Myometrial cell (primary cell): ENCODE measurements at places on chromosomes 4 and X. TPM values are rescaled to one million over a fixed set of nuclear protein-coding genes. Genes with fewer than 3 reads are reported as not detected.

Gene PFKFB1
- total RNA-seq = 0.18 TPM in 1 of 2 replicates, not detected in the other

Gene RPA4
- total RNA-seq = under 0.01 TPM in 1 of 2 replicates, not detected in the other

Gene USP17L19
- total RNA-seq = not detected in 2 replicates

Gene NWD2
- total RNA-seq = not detected in 2 replicates

Gene RAB39B
- 0.35 TPM in 1 of 2 replicates, not detected in the other for total RNA-seq

Gene AFP
- 1.2 TPM in 1 of 2 replicates, not detected in the other for total RNA-seq

Gene GABRB1
- total RNA-seq = not detected in 2 replicates

Gene SRPX
- total RNA-seq = 37.2 and 39.0 TPM in 2 replicates

Gene PSMD10
- 80.5 and 83.6 TPM in 2 replicates for total RNA-seq

Gene HHIP
- total RNA-seq = 3.7 and 4.4 TPM in 2 replicates

Gene ZDHHC15
- not detected in 2 replicates for total RNA-seq

Gene NAA11
- total RNA-seq = not detected in 2 replicates

Gene ABCB7
- total RNA-seq = 22.0 and 34.6 TPM in 2 replicates

Gene HERC6
- total RNA-seq = 5.2 and 6.2 TPM in 2 replicates

Gene CD38
- total RNA-seq = not detected in 2 replicates

Gene UGT2B15
- total RNA-seq = not detected in 2 replicates

Gene SLITRK4
- total RNA-seq = not detected in 2 replicates

Gene SOX3
- not detected in 2 replicates for total RNA-seq

Gene MAGEE1
- 0.53 and 0.86 TPM in 2 replicates for total RNA-seq

Gene CT55
- not detected in 2 replicates for total RNA-seq

Gene SLC7A11
- total RNA-seq = 24.8 and 34.9 TPM in 2 replicates

Gene IL21
- total RNA-seq = not detected in 2 replicates

Gene TLR8
- not detected in 2 replicates for total RNA-seq

Gene CT45A8
- total RNA-seq = not detected in 2 replicates

Gene XAGE1B
- not detected in 2 replicates for total RNA-seq

Gene MAGEH1
- total RNA-seq = 44.3 and 45.3 TPM in 2 replicates

Gene PPEF2
- not detected in 2 replicates for total RNA-seq

Gene FRMPD4
- 0.18 and 0.58 TPM in 2 replicates for total RNA-seq

Gene FAM53A
- total RNA-seq = 2.3 and 5.5 TPM in 2 replicates
